Right ventricle myocardium superior (tissue), 1 donor: ENCODE measurements at places on chromosomes 7 and 10. TPM values are rescaled to one million over a fixed set of nuclear protein-coding genes. Genes with fewer than 3 reads are reported as not detected.

The KLF6 gene
- total RNA-seq = 60.2 TPM

The PLAU gene
- total RNA-seq = 7.5 TPM

The OR2A42 gene
- total RNA-seq = not detected

GRCh38 chr7:108308903-108309302 lies 147.3 kb downstream of the NRCAM start:
- no peak for DNase-seq

DNA sequence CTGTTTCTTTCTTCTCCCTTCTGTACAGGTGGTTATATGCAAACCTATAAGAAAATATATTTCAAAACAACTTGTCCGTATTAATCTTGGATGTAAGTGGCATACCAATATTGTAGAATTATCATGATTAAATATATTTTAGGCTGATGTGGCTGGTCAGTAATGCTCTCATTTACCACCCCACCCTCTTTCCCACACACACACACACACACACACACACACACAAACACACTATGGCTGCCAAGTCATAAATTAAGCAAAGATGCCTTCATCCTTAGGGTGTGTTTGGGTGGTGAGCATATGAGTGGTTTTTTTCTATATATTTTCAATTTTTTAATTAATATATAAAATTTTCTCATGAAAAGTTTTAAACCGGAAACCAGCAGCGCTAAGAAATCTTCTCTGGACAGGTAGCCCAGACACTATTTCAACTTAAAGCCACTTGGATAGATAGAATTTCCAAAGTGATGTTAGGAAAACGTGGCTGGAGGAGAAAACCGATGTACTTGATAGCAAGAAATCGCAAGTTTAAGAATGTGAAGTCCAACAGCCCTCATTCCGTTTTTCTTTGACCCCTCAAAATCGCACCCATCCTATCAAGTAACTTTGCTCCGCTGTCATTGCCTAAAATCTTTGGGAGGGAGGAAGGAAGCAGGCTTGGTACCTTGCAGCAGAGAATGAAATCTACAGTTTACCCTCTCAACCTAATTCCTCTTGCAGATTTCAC lies 171.7 kb downstream of the FAM107B start:
- DNase-seq = no peak

GRCh38 chr10:133474027-133474426 lies 20.3 kb downstream of the SCART1 start:
- no peak for DNase-seq

GRCh38 chr7:102189756-102190155 lies 96.9 kb upstream of the SH2B2 start:
- DNase-seq = peak; percentile 75

- DNase-seq = no peak
Observed at GRCh38 chr7:128097211-128097731, 66.0 kb upstream of the LRRC4 start.

GRCh38 chr10:90112681-90113080 lies 411.3 kb downstream of the KIF20B start:
- DNase-seq = no peak

GRCh38 chr7:98056580-98056979 lies 50.1 kb upstream of the LMTK2 start:
- DNase-seq = no peak
